Esophagus mucosa (tissue), 1 donor: ENCODE measurements at places on chromosomes 4 and X. TPM values are rescaled to one million over a fixed set of nuclear protein-coding genes. Genes with fewer than 3 reads are reported as not detected.

FAT4 gene
- 1.4 TPM for total RNA-seq

CHST7 gene
- total RNA-seq: 0.96 TPM

ZDHHC15 gene
- 0.20 TPM for total RNA-seq

NR3C2 gene
- 1.1 TPM for total RNA-seq

MAGEB2 gene
- total RNA-seq: not detected

TMEM47 gene
- total RNA-seq: 0.92 TPM

DNA sequence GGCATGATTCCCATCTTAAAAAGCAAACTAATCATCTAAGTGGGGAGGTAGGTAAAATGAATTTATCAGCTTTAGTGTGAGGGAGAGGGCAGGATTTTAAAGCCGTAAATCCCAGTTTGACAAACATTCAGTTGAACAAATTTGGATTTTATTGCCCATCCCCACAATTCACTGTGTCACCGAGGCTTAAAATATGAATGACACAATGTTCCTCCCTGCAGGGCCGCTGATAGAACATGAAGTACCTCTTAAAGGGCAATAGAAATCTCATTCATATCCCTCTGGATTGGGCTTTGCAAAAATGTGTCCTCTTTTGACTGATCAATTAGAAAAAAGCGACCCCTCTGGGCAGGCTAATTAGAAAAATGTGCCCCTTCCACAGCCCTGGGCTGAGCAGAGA is 45.5 kb upstream of the SMAD1 start:
- no peak for ATAC-seq

- ATAC-seq: no peak
Observed at GRCh38 chr4:94678896-94679295, 78.9 kb upstream of the BMPR1B start.

DNA sequence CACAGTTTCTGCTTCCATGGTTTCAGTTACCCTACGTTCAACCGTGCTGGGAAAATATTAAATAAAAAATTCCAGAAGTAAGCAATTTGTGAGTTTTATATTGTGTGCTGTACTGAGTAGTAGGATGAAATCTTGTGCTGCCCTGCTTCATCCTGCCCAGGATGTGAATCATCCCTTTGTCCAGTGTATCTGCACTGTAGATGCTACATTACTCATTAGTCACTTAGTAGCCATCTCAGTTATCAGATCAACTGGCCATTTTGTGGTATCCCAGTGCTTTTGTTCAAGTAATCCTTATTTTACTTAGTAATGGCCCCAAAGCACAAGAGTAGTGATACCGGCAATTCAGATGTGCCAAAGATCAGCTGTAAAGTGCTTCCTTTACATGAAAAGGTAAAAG is 97.9 kb downstream of the COX18 start:
- no peak for ATAC-seq

GRCh38 chr4:11724731-11725130 is 296.0 kb upstream of the HS3ST1 start:
- ATAC-seq: no peak

DNA sequence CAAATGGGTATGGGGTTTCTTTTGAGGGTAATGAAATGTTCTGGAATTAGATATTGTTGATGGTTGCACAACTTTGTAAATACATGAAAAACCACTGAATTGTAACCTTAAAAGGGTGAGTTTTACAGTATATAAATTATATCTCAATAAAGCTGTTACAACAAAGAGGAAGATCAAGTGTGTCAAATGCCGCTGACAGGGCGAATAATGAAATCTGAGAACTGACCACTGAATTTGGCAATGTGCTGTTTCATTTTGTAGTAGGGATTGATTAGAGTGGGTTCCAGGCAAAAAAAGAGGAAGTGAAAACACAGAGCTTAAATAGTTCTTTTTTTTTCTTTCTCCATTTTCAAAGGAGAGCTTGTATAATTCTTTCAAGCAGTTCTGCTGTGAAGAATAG is 161.1 kb upstream of the NAP1L5 start:
- no peak for ATAC-seq

GRCh38 chr4:13534344-13535063 is 9.8 kb downstream of the NKX3-2 start:
- no peak for ATAC-seq

GRCh38 chrX:110402091-110402849 is 43.6 kb downstream of the RTL9 start:
- peak; percentile 64 for ATAC-seq

GRCh38 chrX:63930140-63930539 is 145.1 kb upstream of the ARHGEF9 start:
- no peak for ATAC-seq

GRCh38 chr4:8560265-8561047 is 19.7 kb upstream of the GPR78 start:
- peak; percentile 74 for ATAC-seq

- ATAC-seq: no peak
Observed at GRCh38 chr4:82031376-82031927, 342.3 kb downstream of the HNRNPD start.

GRCh38 chrX:46686003-46686645 is 72.8 kb downstream of the SLC9A7 start:
- peak; percentile 49 for ATAC-seq

DNA sequence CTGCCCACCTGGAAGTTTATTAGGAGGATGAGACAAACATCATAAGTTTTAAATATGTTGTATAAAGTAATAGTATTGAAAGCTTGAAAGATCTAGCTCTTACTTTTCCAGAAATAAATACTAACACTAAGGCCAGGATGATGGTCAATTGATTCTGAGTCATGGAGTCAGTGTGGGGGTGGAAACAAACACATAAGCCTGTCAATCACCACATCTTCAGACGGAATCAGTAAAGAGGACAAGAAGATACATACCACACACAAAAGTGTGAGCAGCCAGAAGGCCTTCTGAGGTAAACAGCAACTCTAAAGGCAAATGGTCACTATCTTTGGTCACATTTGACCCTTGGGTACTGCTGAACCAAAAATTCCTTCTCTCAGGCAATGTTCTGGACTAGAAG is 365.0 kb upstream of the RASGEF1B start:
- no peak for ATAC-seq

GRCh38 chr4:35175487-35175886 is 1068.8 kb downstream of the ARAP2 start:
- no peak for ATAC-seq

DNA sequence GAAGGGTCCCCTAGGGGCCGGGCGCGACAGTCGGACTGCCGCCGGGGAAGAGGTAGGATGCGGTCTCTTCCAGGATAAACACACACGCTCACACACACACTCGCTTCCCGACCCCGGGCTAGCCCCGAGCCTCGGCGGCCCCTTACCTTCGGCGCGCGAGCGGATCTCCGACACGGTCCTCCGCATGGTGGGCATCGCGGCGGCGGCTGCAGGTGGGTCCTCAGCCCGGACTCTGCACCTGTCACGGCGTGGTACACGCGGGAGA is 294 bp downstream of the ATP8A1 start:
- no peak for ATAC-seq

- no peak for ATAC-seq
Observed at GRCh38 chr4:89021062-89021461, 35.9 kb downstream of the FAM13A start.

GRCh38 chr4:64774626-64775025 is 365.4 kb upstream of the TECRL start:
- ATAC-seq: no peak

- no peak for ATAC-seq
Observed at GRCh38 chr4:54006755-54007154, 57.6 kb downstream of the CHIC2 start.

GRCh38 chr4:1154523-1155182 is 17.7 kb downstream of the SPON2 start:
- peak; percentile 18 for ATAC-seq

GRCh38 chrX:22577181-22577580 is 304.5 kb downstream of the CBLL2 start:
- ATAC-seq: peak; percentile 53

GRCh38 chr4:46329118-46329976 is 60.6 kb downstream of the GABRA2 start:
- ATAC-seq: no peak

- no peak for ATAC-seq
Observed at GRCh38 chr4:150315691-150316090, 237.4 kb downstream of the DCLK2 start.
